HFF-Myc (cell line): ENCODE measurements at places on chromosomes 6 and 20.
A peak's percentile ranks its signal among the peaks of the same experiment; 100 is the strongest.

- no peak for DNase-seq
Observed at GRCh38 chr6:35386989-35387388, 44.6 kb downstream of the PPARD start.

DNA sequence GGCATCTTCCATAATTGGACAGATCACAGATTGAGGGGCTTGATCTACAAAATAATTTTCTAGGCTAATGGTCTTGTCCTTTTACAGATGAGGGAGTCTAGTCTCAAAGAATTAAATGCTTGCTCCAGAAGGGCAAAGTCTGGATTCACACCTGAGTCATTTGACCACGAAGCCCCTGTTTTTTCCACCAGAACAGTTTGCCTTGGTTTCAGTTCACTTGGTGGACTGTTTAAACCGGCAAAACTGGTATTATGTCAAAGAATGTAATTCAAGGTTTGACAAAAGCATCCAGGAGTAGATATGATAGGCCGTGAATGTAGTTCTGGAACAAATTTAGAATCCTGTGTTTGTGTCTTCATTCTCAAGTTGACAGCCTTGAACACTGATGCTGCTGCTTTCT is 3.3 kb downstream of the MYO6 start:
- no peak for DNase-seq

DNA sequence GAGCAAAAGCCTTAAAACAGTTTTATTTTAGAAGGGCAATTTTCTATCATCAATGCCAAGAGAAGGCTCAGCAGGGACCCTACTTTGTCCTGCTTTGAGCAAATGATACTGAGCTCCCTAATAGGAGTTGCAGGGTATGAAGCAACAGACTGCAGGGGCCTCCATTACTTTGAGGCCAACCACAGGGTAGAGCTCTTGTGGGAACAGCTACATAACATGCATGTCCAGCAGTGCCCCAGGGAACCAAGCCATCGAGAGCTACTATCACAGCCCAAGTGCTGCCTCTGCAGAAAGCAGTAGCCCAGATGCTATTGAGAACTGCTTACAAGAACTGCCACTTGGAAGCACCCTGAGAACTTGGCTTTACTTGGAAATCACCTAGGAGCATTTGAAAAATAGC is 222.1 kb downstream of the LAMA2 start:
- DNase-seq, result no peak

- no peak for DNase-seq
Observed at GRCh38 chr20:42161228-42161829, 543.2 kb upstream of the CHD6 start.

- no peak for DNase-seq
Observed at GRCh38 chr6:21527731-21528130, 65.8 kb upstream of the SOX4 start.

GRCh38 chr20:34896086-34896621 is 19.7 kb downstream of the ACSS2 start:
- DNase-seq, result no peak

- no peak for DNase-seq
Observed at GRCh38 chr6:72835749-72836148, 213.9 kb downstream of the KCNQ5 start.

DNA sequence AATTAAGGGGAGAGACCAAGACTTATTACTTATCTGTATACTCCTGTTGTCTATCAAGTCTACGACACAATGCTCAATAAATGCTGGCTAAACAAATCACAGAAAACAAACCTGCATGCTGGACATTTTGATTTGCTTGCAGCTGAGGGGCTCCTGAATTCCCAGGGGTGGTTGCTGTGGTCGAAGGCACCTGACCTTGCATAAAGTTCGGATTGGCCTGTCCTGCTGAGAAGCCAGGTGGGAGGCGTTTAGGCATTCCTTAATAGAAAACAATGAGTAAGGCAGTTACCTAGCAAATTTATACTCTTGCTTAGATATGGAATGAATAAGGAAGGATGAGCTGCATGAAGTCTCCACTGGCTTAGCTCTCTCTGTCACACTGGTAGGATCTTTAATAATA is 50.5 kb downstream of the TP53INP2 start:
- DNase-seq, result no peak

- DNase-seq, result peak; percentile 19
Observed at GRCh38 chr6:33886673-33887144, 82.9 kb upstream of the MLN start.

GRCh38 chr6:33856655-33857054 is 52.9 kb upstream of the MLN start:
- DNase-seq, result no peak

DNA sequence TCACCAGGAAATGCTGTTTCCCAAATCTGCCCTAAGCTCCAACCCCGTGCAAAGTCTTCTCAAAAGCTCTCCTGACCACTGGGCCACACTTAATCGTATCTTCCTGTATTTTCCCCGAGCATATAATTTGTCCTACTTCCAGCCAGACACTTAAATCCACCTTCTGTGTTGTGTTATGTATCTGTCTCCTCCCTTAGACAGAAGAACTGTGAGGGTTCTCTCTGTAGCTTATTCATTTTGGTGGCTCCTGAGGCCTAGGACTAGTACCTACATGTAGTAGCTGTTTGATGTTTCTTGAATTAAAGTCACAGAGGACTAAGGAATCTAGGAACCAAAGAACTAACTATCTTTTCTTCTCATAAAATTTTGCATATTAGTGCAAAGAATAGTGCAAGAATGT is 292.6 kb downstream of the ALDH8A1 start:
- no peak for DNase-seq

- DNase-seq, result no peak
Observed at GRCh38 chr6:79869184-79869583, 78.2 kb downstream of the ELOVL4 start.

GRCh38 chr6:138222901-138223546 is 4.7 kb upstream of the PBOV1 start:
- no peak for DNase-seq

GRCh38 chr6:98579941-98580340 is 254.4 kb upstream of the POU3F2 start:
- DNase-seq, result no peak

- DNase-seq, result no peak
Observed at GRCh38 chr6:98469141-98469540, 365.2 kb upstream of the POU3F2 start.

GRCh38 chr20:4633780-4634179 is 87.9 kb upstream of the PRND start:
- DNase-seq, result peak; percentile 48

DNA sequence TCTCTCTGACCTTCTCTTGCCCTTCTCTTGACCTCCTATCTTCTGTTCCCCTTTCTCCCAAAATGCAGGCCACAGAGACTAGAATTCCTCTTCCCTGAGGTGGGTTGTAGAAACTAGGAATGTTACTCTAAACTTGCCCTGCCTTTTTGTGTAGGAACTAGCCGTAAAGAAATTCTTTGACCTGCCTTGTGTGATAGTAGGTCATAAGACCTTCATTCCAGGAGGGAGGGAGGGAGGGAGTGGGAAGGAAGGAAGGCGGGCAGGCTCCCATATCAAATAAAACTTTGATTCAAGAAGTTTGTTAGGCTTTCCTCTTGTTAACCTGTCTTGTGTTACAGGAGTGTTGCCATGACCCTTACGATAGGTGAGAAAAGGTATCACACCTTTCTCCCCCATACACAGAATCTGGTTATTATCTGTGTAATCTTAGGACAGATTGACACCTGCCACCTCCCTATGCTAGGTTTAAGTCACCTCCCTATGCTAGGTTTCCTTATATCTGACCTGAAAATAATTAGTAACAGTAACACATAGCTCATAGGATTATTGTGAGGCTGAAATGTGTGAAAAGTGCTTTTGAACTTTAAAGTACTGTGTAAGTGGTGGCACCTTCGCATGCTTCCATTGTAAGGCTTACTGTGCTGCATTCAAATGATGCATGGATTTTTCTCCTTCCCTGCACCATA is 32.6 kb upstream of the FUCA2 start:
- no peak for DNase-seq

DNA sequence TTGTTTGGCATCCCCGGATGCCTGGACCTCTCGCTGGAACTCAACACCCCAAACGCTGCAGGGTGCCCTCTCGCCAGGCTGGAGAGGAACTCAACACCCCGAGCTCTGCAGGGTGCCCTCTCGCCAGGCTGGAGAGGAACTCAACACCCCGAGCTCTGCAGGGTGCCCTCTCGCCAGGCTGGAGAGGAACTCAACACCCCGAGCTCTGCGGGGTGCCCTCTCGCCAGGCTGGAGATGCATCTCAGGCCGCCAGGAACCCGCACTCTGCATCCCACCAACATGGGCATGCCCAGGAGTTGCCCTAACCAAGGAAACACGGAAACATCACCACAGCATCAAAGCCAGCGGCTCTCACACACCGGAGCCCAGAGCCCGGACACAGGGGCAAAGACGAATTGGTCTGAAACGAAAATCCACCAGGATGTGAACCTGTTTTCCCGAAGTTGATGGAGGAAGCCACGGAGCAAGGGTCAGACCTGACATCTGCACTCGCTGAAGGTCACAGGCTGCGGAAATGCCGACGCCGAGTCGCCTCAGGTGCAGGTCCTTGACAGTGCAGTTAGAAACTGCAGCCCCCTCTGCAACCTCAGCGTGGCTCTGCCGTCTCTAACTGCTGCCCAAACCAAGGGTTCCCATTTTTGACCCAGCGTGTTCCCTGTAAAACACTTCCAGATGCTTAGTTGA is 37.5 kb downstream of the DLL1 start:
- DNase-seq, result no peak

DNA sequence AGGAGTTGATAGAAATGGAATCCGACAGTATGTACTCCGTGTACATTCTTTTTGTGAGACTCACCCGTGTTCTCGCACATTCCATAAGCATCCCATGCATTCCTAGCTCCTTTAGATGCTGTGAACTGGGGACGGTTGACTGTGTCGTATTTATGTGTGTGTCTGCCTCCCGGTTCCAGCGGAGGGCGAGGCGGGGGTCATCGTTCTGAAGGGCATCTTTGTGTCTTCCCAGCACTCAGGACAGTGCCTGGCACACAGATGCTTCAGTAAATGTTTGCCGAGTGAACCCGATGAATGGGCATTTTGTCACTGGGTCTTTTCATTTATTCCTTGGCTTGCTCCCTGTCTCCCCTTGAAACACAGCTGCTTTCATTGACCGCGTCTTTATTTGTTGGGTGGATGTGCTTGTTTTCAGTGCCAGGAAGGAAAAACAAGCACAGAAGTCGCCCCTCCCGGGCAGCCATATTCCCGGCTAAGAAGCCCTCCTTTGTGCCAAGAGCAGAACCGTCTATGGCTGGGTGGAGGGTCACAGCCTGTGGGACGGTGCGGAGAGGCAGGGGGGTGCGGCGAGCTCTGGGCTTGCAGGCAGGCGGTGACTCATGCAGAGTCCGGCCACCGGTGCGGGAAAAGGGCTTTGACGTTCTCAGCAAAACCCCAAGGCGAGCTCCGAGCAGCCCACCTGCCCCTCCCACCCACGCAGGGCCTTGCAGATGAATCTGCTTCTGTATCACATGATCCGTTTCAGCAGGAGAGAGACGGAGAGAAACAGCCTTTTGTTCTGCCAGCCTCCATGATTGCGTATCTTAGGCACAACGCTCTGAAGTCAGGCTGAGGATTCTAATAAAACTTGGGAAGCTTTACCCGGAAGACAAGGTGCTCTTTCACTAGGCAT is 11.2 kb upstream of the PSMG4 start:
- DNase-seq, result peak; percentile 50

DNA sequence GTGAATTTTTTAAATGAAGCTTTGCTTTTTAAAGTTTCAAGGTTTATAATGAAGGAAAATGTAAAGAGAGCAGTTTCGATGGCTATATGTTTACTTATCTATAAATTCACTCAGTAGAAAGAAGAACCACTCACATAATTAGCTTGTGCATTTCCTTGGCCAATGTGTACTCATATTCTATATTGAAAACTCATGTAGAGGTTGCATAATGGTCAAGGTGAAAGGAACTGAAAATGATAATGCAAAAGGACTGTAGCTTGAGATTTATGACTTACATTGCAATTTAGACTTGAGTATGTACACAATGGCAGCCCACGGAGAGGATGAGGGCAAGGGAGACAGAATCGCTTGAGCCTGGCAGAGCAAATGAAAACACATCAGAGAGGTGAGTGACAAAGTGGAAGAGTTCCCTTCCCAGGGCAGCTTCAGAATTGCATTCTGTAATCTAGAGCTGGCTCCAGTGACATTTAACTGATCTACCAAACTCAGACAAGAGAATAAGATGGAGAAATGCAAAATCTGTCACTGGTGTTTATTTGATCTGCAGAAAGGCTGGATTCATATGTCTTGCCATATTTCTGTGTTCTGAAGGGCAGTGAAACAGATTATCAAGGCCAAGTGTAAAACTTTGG is 191.8 kb downstream of the TMEM200A start:
- no peak for DNase-seq

DNA sequence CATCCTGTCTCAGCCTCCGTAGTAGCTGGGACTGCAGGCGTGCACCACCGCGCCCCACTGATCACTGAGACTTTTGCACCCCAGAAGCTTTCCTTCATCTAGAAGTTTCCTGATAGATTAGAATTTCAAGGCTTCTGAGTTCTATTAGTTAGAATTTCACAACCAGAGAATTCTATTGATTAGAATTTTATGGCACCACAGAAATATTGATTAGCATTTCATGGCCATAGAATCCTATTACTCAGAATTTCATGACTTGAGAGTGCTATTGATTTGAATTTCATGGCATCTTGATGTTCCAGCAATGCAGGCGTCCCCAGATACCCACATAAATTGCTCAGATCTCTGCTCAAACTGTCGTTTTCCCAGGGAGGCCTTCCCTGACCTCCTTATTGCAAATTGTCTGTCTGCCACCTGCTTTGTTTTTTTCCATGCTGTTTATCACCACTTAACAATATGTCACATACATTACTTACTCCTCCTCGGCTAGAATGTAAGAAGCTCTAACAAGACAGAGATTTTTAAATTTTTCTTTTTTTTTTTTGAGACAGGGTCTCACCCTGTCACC is 16.9 kb upstream of the CBFA2T2 start:
- DNase-seq, result no peak

DNA sequence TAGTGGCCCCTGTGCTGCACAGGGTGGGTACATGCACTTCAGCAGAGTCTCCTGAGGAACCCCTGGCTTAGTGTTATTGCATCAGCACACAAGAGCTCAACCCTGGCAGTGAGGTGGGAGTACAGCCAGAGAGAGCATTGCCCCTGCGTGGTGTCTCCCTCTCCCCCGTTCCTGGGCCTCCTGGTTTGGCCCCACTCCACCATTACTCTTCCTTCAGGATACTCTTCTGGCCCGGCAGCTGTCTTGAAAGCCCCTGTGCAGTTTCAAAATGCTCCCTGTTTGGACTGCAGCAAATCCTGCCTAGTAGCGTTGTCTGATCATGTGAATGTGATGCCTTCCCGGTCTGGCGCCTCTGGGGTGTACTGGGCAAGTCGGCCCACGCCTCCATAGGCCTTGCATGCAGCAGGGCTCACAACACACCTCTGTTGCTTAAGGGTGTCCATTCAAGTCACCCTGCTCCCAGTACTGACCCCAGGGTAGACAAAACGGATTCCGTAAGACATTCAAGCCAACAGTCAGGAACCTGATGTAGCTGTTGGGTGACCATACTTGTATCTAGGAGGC is 32.1 kb downstream of the TXNDC5 start:
- DNase-seq, result no peak

GRCh38 chr6:34981951-34982350 is 92.9 kb downstream of the ANKS1A start:
- DNase-seq, result no peak

- no peak for DNase-seq
Observed at GRCh38 chr6:47118611-47119010, 76.5 kb upstream of the ADGRF1 start.

- DNase-seq, result no peak
Observed at GRCh38 chr20:47670913-47671312, 114.4 kb downstream of the SULF2 start.

- DNase-seq, result peak; percentile 77
Observed at GRCh38 chr20:31879143-31879987, 8.9 kb downstream of the TTLL9 start.
